ENCODE measurements at places on chromosomes 4 and X.

- no peak for DNase-seq
These were observed 71.7 kb downstream of the IRS4 start for GRCh38 chrX:108664701-108665100.

- no peak for DNase-seq
These were observed 566.0 kb upstream of the TENM3 start for GRCh38 chr4:181677201-181677600.

GRCh38 chr4:110347805-110348204, 128.2 kb upstream of the ENPEP start:
- no peak for DNase-seq

DNA sequence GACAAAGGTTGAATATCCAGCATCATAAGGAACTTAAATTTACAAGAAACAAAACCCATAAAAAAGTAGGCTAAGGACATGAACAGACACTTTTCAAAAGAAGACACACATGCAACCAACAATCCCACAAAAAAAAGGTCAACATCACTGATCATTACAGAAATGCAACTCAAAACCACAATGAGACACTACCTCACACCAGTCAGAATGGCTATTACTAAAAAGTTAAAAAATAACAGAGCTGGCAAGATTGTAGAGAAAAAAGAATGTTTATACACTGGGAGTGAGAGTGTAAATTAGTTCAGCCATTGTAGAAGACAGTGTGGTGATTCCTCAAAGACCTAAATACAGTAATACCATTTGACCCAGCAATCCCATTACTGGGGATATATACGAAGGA, 474.7 kb downstream of the TRIML1 start:
- DNase-seq = no peak

- DNase-seq = no peak
These were observed 4.6 kb upstream of the CLDN24 start for GRCh38 chr4:183326853-183327252.

DNA sequence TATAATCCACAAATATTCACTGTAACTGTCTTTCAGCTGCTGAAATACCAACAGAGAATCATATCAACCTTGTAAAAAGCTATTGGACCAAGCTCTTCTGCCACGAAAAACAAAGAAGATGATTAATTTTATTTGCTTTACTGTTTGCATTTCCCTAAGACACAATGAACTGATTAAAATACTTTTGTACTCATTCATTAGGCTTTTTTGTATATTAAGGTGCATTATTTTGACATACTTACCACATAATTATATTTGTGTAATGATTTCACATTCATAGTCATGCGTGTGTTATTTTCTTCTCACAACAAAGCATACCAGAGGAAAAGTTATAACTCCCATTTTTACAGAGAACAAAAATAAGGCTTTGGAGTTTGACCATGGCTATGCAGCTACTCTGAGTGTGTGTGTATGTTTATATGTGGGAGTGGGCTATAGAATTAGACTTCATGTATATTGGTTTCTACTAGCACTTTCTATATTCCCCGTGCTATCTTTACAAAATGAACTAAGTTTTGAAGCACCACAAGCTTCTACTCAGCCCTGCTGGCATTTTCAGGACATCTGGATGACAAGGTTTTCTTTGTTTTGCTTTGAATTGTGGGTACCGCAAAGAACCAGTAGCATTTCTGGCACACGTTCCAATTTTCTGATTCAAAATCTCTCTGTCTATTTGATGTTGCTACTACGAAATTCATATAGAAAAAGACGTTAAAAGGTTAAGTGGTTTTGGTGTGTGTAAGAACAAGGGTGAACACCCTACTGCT, 11.0 kb upstream of the FGF5 start:
- no peak for DNase-seq

DNA sequence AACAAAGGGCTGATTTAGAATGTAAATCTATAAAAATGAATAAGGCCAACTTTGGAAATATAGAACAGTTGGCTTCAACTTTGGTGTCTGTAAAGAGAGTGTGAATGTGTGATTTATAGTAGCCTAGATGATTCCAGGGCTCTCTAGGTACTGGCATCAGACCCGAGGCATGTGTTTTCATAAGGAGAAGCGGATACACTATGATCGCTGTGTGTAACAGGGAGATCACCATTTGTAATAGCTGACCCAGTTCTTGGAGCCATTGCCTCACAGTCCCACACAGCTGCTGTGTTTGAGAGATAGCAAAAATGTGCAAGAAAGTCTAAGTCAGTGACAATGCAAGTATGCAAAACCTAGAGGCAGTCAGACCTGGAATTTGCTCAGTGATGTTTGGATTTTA, 135.1 kb downstream of the REPS2 start:
- no peak for DNase-seq

DNA sequence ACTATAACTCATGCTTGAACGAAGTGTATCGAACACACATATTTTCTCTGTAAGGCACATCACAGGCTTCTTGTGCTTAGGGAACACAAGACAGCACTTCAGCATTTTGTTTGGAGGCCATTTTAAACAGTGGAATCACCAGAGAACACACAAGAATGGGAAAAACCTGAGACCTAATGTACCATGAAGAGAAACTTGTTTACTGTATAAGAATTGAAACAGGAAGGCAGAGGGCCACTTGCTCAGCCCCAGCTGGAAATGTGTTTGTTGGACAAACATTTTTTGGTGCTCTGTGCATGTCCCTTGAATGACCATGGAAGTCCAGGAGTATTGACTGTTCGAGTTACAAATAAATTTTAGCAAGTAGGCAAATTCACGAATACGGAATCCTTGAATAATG, 47.5 kb downstream of the RAPGEF2 start:
- no peak for DNase-seq

DNA sequence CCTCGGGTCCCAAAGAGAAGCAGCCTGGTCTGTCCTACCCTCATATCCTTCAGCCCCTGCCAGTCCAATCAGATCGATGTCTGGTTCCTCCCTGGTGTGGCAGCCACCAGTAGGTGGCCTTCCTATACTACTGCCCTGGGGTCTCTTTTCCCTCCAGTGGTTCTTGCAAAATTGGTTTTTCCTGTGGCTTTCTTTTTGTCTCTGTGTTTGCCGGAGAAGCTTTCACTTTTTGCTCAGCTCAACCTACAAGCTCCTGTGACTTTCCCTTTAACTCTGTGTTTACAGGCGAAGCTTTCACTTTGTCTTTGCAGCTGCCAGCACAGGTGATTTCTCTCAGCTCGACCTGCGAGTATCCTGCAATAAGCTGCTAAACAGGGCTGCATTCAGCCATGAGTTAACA, 46.8 kb downstream of the UGT2A3 start:
- no peak for DNase-seq

DNA sequence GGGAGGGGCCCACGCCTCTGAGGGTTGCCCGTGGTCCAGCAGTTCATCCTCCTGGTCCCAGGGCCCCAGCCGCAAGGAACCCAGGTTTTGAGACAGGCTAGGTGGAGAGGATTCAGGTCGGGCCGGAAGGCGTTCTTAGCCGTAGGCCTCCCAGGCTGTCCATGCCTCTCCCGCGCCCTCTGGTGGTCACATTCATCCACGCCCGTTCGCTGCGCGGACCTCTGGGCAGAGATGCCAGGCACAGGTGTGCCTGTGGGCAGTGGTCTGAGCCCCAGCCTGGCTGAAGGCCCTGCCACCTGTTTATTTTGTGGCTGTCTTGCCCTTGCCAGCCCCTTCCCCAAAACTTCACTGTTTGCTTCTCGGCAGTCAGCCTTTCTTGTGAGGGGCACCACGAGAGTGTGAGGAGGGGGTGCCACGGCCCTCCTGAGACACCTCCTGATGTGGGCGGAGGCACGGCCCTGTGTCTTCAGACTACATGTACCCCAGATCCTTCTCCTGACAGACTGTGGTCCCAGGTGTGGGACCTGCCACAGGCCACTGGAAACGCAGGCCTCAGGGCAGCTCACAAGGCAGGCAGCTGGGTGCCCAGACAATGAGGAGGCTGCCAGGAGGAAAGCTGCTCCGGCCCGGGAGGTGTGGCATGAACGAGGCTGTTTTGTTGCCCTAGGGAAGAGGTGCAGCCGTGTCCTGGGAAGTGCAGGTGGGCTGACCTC, 5.0 kb downstream of the UVSSA start:
- peak; percentile 82 for DNase-seq

GRCh38 chrX:41522081-41522480, 74.9 kb downstream of the NYX start:
- no peak for DNase-seq

- no peak for DNase-seq
These were observed 166.1 kb downstream of the LRBA start for GRCh38 chr4:150849016-150849415.

GRCh38 chr4:7059662-7060061, 8.2 kb downstream of the GRPEL1 start:
- DNase-seq = no peak

GRCh38 chr4:36111172-36111571, 133.1 kb downstream of the ARAP2 start:
- no peak for DNase-seq

GRCh38 chr4:118772081-118772766, 63.7 kb downstream of the SEC24D start:
- DNase-seq = no peak

DNA sequence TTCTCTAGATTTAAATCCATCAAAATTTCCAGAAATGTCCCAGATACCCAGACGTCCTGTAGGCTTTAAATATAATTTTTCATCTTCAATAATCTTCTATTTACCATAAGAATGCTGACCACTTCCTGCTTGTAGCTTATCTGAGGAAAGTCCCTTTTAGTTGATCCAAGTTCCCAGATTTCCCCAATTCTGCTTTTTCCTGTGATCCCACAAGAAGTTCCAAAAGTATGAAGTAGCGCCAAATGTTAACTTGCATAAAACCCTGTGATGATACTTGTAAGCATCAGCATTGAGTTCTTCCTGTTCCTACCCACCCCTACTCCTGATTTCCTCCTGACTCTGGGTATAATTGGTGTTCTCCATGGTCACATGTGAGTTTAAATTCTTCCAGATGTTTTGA, 10.6 kb upstream of the TLR8 start:
- DNase-seq = no peak

GRCh38 chr4:156972379-156973015, 898 bp upstream of the PDGFC start:
- DNase-seq = no peak

GRCh38 chr4:132770776-132771175, 378.3 kb upstream of the PCDH10 start:
- DNase-seq = no peak

DNA sequence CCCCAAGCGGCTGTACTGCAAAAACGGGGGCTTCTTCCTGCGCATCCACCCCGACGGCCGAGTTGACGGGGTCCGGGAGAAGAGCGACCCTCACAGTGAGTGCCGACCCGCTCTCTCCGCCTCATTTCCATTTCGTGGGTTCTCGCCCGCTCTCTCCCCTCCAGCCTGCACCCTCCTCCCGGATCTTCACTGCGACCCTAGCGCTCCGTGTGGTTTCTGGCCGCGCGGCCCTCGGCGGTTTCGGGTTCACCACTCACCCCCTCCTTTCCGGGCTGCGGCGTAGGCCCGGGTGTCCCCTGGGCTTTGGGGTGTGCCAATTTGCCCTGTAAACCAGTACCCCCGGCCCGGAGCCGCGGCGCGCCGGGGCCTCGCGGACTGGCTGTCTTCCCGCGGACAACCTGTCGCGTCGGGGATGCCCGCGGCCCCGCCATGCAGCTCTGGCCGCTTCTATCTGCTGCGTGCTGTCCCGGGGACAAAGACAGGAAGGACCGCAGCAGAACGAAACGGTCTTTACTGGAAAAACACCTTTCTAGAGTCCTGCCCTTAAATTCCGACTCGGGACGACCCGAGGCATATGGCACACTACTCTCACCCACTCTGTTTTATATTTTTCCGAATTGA, 737 bp downstream of the FGF2 start:
- no peak for DNase-seq

DNA sequence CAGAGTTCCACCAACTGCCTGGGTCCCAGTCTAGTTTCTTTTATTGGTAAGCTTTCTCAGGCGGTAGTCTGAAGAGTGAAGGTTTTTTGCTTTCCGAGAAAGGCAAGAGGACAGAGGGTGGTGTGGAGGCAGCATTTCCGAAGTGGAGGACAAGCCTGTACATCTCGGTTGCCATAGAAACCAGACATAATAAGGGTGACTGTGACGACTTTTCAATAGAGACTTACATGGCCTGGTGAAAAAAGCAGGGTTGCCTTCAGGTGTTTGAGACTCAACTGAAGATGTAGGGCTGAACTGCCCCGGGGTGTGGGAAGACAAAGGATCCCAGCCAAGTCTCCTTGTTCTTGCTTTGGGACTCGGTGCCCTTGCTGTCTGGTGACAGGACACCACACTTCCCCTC, 53.6 kb upstream of the RAB40AL start:
- no peak for DNase-seq

DNA sequence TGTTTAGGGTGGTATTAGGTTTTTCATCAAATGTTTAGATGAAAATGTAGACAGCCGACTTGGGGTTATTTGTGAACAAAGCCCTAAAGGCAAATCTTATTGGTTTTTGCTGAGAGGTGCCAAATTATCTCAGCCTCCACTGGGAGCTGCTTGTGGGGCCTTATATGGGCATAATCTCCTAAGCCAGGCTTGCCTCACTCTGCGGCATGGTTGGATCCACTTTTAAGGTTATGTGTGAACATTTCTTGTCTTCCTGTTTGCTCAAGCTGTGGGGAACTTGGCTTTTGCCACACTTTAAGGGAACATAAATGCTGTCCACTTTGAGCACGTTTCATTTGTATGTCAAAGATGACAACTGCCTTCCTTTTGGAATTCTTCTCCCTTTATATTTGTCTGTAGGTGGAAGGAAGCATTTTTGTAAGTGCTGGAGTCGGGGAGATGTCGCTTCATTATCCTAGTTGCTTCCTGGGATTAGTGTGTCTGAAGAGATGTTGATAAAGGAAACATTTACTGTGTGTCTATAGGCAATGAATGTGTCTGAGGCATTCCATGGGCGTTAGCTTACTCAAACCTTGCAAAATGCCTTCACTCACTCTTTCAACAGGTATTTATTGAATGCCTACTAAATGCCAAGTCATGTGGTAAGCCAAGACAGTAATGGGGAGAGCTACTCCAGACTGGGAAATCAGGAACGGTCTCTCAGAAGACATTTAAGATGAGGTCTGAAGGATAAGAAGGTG, 78.3 kb downstream of the SLC9A6 start:
- no peak for DNase-seq

GRCh38 chrX:71144651-71145050, at the start of gene NLGN3:
NLGN3 (plus strand) TSS chrX:71144841; CDS start chrX:71147750, 2,909 bp downstream.
- no peak for DNase-seq

- DNase-seq = no peak
These were observed 1489.4 kb downstream of the RAPGEF2 start for GRCh38 chr4:160592258-160592657.

- DNase-seq = no peak
These were observed 134.7 kb downstream of the SH3BGRL start for GRCh38 chrX:81336455-81337152.

- no peak for DNase-seq
These were observed 353.7 kb upstream of the SLC7A11 start for GRCh38 chr4:138595731-138596460.

Measured in stimulated activated CD4-positive, alpha-beta T cell treated with anti-CD3 and anti-CD28 coated beads, Interleukin-2, amount 100 ng/mL, for 4 hours (primary cell).